ENCODE measurements at places on chromosomes 16 and 17. TPM values are rescaled to one million over a fixed set of nuclear protein-coding genes. Genes with fewer than 3 reads are reported as not detected.

DNA sequence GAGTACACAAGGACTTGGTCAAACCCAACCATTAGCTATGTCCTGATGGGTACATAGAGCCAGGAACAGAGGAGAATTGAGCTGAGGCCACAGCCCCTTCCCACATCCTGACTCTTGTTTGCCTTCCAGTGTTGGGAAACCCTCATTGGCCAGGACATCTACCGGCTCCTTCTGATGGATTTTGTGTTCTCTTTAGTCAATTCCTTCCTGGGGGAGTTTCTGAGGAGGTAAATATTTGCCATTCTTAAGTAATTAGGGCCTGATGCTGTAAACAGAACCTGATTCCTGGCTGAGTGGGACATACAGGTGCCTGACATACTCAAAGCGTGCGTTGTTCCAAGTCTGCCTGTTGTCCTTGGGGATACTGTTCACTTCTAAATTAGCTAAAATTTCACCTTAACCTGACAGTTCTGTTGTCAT, 42.6 kb downstream of the GDE1 start:
- DNase-seq: no peak

- DNase-seq: no peak
Measured at GRCh38 chr17:14582996-14583395, 282.1 kb downstream of the HS3ST3B1 start.

- no peak for DNase-seq
Measured at GRCh38 chr17:40309031-40309948, at the start of gene RARA. TSS of gene RARA (plus strand) at chr17:40309180. CDS start at chr17:40331219, 22,039 bp downstream.

GRCh38 chr17:80319999-80320344, 59.3 kb downstream of the RNF213 start:
- DNase-seq: no peak

DNA sequence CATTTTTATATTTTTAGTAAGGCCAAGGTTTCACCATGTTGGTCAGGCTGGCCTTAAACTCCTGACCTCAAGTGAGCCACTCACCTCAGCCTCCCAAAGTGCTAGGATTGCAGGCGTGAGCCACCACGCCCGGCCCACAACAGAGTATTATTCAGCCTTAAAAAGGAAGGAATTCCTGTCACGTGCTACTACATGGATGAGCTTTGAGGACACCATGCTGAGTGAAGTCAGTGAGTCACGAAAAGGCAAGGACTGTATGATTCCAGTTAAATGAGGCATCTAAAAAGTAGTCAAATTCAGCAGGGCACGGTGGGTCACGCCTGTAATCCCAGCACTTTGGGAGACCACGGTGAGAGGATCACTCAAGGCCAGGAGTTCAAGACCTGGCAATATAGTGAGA, 9.7 kb downstream of the CSF3 start:
- no peak for DNase-seq

- no peak for DNase-seq
Measured at GRCh38 chr16:84777435-84777834, 42.4 kb upstream of the CRISPLD2 start.

DNA sequence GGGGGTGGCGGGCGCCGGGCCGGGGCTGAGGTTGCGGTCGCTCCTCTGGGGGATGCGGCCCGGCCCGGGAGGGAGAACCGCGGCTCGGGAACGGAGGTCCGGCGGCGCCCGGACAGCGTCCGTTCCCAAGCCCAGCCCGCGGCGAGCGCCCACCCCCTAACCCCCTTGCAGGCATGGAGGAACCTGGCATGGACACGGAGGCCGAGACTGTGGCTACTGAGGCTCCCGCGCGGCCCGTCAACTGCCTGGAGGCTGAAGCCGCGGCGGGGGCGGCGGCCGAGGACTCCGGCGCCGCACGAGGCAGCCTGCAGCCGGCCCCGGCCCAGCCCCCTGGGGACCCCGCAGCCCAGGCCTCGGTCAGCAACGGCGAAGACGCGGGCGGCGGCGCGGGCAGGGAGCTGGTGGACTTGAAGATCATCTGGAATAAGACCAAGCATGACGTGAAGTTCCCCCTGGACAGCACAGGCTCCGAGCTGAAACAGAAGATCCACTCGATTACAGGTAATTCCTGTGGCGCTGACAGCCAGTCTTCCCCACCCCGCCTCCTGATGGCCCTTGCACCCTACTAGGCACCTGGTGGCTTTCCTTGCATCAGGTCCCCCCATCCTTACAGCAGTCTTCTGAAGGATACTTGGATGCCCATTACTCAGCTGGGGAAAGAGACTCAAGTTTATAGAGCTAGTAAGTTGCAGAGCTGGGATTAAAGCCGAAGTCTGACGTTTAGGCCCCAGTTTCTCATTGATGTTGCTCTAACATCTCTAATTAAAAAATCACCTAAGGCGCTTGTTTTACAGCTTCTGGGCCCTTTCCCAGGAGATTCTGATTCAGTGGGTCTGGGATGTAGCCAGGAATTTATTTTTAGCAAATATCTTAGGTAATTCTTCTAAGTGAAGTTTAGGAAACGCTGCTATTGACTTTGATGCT, 514 bp downstream of the UBFD1 start:
- DNase-seq: peak; percentile 9

GRCh38 chr17:51036084-51036483, 84.6 kb downstream of the SPAG9 start:
- no peak for DNase-seq

GRCh38 chr17:74776990-74777389, 845 bp upstream of the NAT9 start:
- DNase-seq: no peak

DNA sequence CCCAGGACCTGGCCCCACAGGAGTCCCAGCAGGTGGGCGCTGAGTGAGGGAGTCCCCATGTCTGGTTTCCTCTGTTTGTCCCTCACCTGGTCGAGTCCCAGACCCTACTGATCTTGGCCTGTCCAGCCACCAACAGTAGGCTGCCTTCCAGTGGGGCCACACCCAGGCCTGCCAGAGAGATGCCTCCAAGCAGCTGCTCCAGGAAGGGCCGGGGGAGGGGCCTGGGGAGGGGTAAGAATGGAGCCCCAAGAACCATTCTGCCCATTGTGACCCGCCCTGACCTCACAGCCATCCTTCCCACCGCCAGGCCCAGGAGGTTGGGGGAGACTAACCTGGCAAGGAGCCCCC, 736 bp downstream of the SPATA20 start:
- DNase-seq: no peak

DNA sequence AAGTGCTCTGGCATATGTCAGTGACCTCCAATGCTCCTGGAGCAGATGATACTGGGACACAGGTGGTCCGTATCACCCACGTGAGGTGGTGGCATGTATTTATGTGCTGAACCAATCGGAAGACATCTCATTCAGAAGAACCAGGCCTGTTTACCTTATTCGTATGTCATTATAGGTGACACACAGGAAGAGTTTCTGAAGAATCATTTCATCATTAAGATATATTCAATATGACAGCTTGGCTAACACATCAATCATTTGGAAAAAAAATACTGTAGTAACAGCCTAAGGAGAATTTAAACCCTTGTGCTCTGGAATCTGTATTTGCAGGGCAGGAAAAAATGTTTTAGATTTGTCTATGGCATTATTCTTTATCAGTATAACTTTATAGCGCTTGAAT, 44.6 kb downstream of the RBFOX1 start:
- DNase-seq: no peak

TRIM47 gene
- polyA plus RNA-seq: 5.1 TPM

LIG3 gene
- 38.1 TPM for polyA plus RNA-seq

NDUFAF8 gene
- 48.9 TPM for polyA plus RNA-seq

TRAF7 gene
- polyA plus RNA-seq: 49.3 TPM

KRTAP1-1 gene
- polyA plus RNA-seq: not detected

ARL16 gene
- polyA plus RNA-seq: 50.0 TPM

Measured in renal cortex interstitium (tissue), 15 donors.